Cardiac septum (tissue), 1 donor: ENCODE measurements at places on chromosomes 12 and 14. TPM values are rescaled to one million over a fixed set of nuclear protein-coding genes. Genes with fewer than 3 reads are reported as not detected.

DNA sequence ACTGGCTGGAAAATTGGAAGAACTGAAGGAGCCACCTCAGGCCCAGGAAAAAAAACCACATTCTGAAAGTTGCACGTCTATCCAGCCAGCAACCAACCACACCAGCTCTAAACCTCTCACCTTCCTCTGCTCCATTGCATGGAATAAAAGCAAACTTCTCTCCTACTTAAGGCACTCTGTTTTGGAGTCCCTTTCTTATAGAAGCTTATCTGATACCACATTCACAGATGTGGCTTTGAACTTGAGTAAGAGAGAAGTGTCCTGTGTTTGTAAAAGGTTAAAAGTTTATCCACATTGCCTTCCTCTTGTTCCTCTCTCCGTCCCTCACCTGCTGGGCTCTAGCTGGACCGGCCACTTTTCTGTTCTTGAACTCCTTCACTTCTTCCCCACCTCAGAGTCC lies 99.6 kb upstream of the PLXNC1 start:
- DNase-seq = no peak

DNA sequence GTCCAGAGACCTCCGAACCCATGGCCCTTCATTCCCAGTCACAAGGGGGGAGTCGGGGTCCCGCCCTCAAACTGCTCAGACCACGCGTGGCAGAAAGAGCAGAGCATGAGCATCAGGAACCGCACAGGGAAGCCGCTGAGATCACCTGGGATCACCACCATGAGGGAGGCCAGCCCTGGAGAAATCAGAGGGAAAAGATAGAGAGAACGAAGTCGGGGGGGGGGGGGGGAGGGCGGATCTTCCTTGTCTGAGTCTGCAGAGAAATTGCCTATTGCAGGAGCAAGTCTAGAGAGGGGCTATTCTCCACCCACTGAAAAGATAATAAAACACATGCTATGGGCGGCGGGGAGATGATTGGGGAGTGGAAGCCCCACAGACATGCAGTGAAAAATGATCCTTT lies 884 bp upstream of the TMEM132C start:
- DNase-seq = no peak

DNA sequence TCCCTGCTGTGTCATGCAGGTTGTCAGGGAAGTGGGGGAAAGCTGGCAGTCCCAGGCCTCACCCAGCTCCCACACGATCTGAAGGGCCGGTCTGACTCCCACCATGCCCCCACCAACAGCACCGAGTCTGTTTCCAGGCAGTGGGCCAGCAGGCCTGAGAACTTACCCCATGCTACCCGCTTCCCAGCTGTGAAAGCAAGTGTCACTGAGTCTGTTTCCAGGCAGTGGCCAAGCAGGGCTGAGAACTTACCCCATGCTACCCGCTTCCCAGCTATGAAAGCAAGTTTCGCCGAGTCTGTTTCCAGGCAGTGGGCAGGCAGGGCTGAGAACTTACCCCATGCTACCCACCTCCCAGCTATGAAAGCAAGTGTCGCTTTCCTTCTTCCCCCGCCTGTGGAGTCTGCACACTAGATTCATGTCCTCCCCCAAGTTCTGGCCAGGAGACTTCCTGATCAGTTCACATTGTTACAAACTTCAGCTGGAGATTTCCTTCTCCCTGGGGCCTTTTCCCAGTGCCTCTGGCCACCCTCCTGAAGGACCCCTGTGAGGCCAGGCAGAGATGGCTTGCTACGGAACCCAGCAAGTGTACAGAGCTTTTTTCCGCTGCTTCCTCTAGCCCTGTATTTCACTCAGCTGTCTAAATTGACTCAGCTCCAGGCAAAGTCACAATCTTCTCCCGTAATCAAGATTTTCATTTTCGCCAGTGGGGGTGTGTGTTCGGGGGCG lies 435.4 kb downstream of the TMTC2 start:
- no peak for DNase-seq

- DNase-seq = no peak
Observed at GRCh38 chr12:27651201-27651600, 45.0 kb upstream of the REP15 start.

DNA sequence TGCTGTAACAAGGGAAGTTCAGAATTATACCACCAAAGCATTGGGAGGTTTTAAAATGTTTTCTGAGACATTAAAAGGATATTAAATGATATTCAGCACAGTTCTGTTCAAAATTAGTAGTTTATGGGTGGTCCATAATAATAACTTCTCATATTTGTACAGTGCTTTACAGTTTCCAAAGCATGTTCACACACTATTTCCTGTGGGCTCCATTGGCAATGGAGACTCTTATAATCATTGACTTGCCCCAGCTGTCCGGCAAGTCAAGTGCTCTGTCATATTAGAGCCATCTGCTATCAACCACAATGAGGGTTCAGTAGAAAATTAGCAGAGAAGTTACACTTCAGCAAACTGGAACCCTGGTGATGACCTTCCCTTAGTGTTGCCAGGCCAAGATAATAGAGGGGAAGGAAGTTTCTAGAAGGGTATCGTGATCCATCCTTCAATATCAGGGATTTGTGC lies 526.6 kb upstream of the CCDC196 start:
- DNase-seq = no peak

DNA sequence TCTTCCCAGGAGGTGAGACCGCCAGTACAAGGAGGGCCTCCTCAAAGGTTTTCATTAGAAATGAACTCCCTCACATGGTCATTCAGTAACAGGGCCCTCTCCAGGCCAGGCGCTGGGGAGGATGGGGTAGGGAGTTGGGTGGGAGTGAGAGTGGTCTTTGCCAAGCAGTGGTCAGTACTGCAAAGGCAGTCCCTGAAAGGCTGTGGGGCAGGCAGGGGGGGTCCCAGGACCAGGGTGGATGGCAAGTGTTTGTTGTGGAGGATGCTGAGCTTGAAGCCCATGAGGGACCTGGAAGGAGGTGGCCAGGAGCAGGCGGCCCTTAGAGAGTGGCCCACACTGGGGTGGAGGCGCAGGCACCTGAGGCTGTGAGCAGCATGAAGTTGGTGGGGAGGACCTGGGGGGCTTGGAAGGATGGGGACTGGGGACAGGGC lies 26.1 kb downstream of the CEP170B start:
- DNase-seq = no peak

GRCh38 chr14:91858536-91859275 lies 8.6 kb downstream of the TC2N start:
- DNase-seq = no peak

GRCh38 chr14:93834699-93835371 lies 46.5 kb upstream of the PRIMA1 start:
- DNase-seq = peak; percentile 55

DNA sequence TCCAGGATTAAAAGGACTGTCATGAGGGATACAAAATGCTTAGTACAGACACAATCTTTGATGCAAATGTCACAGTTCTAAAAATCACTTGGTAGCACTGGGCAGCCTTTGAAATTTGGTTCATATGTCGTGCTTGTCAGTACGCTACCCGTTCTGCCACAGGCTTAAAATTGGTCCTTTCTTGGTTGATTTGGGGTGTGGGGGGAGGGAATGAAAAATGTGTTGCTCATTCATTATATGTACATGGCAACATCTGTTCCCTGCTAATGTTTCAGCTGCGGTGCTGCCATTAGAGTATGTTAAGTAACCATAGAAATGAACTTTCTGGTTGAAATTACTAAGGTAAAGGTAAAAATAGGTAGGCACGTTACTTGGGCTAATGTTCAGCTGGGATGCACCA lies 155.4 kb upstream of the ARHGAP5 start:
- no peak for DNase-seq

- DNase-seq = no peak
Observed at GRCh38 chr14:37546621-37547447, 48.2 kb downstream of the FOXA1 start.

DNA sequence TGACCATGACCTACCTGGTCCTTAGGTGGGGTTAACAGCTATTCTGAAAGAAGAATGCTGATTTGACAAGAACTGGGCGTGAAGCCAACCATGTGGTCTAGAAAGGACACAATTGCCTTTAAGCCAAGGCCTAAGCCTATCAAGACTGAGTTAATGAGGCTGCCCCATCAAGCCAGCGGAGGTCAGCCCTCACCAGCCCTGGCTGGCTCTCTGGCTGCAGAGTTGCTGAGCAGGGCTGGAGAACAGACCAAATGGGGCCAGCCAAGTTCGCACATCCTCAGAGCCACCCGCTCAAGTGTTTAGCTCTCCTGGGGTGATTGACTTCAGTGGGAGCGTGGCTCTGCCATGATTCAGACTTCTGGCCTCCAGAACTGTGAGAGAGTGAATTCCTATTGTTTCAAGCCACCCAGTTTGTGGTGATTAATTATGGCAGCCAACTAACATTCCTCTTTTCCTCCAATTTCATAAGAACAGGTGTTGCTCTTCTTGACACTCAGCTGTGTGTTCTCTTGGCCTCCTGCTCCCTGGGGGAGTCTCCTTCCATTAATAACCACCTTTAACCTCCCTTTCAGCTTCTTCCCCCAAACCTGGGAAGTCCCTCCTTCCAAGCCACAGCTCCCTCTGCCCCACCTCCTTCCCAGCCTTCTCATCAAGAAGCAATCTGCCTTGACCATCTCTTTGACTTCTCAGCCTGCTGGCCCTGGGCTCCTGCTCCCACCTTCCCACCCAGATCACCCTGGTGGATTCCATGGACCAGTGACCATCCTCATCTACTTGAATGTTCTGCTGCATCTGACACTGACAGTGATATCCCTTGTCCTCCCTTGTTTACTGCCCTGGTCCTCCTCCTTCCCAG lies 5.3 kb upstream of the SERPINA5 start:
- DNase-seq = peak; percentile 54

DNA sequence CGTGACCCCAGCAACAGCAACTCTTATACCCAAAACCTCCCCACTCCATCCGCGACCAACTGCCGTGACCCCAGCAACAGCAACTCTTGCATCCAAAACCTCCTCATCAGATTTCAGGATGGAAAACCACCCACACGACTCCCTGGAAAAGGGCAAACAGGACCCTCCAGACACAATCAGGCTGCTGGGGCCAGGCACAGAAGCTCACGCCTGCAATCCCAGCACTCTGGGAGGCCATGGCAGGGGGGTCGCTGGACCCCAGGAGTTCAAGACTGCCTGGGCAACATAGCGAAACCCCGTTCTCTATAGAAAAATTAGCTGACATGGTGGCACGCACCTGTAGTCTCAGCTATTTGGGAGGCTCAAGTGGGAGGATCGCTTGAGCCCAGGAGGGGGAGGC lies 19.7 kb downstream of the PGAM5 start:
- DNase-seq = no peak

DNA sequence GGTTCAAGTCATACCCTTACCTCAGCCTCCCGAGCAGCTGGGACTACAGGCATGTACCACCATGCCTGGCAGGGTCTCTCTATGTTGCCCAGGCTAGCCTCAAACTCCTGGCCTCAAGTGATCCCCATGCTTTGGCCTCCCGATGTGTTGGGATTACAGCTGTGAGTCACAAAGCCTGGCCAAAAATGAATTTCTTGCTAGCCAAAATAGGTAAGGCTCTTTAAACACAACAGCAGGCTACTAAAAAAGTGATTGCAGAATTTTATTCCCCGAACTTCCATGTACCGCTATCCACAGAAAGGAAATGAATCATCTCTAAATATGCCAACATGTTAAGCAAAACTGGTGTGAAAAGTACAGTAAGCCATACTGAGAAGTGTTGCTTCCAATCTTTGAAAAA lies 50.6 kb downstream of the WDHD1 start:
- no peak for DNase-seq

- DNase-seq = peak; percentile 29
Observed at GRCh38 chr14:100871234-100872186, 32.0 kb downstream of the RTL1 start.

GRCh38 chr14:74698465-74698864 lies 14.4 kb downstream of the AREL1 start:
- DNase-seq = no peak

GRCh38 chr14:101623077-101623372 lies 61.7 kb downstream of the DIO3 start:
- DNase-seq = no peak

- DNase-seq = no peak
Observed at GRCh38 chr14:103762036-103762435, 46.4 kb downstream of the ZFYVE21 start.

GRCh38 chr12:121390856-121391255 lies 9.1 kb upstream of the RNF34 start:
- no peak for DNase-seq

DNA sequence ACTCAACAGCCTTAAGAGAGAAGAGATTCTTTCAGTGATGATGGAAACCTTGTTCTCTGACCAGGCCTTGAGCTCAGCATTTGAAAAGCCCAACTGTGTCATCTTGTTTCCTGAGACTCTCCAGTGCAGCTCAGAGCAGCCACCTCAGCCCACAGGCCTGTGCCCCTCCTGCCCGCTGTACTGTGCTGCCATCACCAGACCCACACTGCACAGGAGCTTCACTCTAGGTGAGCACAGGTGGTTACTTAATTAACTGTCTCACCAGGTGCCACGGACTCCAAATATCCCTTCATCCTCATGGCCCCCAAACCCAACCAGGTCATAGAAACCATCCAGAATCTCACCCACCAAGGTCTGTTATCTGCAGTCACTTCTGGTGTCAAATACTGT lies 51.3 kb downstream of the JAG2 start:
- DNase-seq = peak; percentile 19

DNA sequence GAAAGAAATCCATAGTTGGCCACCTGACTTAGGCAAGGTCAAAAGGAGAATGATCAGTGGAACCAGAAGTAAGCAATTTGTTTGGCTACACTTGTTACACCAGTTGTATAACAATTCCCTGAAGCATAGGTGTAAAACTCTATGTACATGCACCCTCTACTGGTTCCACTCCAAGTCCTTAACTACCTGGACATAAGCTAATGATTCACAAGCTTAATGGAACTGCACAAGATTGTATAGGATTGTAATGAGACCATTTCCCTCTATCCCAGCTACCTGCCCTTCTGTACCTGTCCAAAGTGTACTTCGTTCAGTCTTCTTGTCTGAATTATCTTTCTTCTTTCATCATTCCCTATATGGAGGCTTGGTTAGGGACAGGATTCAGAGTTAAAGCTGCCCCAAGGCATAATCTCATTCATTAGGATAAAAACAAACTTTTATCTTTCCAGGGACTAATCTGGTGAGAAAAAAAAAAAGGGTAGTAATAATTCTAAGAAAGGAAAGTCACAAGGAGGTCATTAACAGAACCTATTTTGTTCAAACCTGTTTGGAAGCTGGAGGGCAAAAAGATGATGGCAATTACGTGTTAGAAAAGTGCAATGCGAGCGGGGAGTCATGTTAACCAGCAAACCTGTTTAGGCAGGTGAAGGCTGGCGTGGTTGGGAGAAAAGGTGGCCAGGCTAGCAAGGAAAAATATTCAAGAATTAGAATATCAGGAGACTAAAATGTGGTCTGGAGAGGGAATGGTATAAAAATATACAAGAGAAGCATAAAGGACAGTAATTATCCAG lies 2.8 kb upstream of the TMEM52B start:
- DNase-seq = no peak

The KRT7 gene
- total RNA-seq = 1.2 TPM

The OR4L1 gene
- total RNA-seq = not detected

The ZNF84 gene
- total RNA-seq = 19.1 TPM

The ARMH4 gene
- total RNA-seq = 6.4 TPM

The COCH gene
- total RNA-seq = 0.97 TPM

The RBP5 gene
- total RNA-seq = 0.62 TPM

The LIN52 gene
- total RNA-seq = 7.4 TPM

The METTL25 gene
- 17.8 TPM for total RNA-seq

The DAO gene
- not detected for total RNA-seq

The LTB4R2 gene
- total RNA-seq = 2.2 TPM

The LALBA gene
- total RNA-seq = not detected
